ENCODE measurements at places on chromosomes 7 and 10.

DNA sequence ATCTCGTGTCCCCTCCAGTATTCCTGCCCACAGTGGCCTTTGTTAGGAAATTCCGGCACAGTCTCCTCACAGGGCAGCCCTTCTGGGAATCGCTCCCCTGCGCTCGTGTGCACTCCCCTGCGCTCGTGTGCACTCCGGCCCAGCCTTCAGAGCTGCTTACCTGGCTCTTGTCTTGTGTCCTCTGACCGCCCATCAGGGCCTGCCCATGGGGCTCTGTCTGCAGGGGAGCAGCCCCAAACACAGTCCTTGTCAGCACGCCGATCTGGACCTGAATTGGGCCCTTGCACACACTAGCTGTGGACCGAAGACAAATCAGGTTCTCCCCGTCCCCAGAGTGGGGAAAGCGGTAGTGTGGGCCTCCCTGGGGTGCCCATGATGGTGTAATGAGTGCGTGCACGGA is 179.4 kb downstream of the CUX1 start:
- DNase-seq: no peak

- DNase-seq: no peak
Observed at GRCh38 chr10:90983914-90984549, 63.1 kb upstream of the ANKRD1 start.

GRCh38 chr10:77287647-77288120 is 349.9 kb downstream of the KCNMA1 start:
- no peak for DNase-seq

- DNase-seq: no peak
Observed at GRCh38 chr7:8762803-8763202, 329.4 kb downstream of the NXPH1 start.

- no peak for DNase-seq
Observed at GRCh38 chr10:24680647-24681524, 42.8 kb downstream of the ARHGAP21 start.

- no peak for DNase-seq
Observed at GRCh38 chr10:33410096-33410859, 75.8 kb upstream of the NRP1 start.

GRCh38 chr10:117514971-117515370 is 27.6 kb upstream of the EMX2 start:
- no peak for DNase-seq

DNA sequence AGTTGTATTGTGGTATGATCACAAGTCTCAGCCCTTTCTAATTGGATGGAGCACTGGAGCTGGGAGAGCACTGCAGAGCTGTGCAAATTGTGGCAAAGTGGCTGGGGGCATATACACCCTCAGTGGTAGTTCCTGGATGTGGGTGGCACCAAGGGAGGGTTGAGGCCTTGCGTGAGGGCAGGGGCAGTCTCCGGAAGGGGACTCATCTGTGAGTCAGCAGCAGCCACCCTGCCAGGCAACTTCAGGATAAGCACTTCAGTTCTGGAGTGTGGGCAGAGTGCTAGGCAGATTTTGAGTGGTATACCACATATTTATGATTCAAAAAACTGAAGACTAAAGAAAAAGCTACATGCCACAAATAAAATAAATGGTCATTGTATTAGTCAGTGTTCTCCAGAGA is 210.5 kb downstream of the ETV1 start:
- no peak for DNase-seq

- DNase-seq: no peak
Observed at GRCh38 chr7:22121702-22122474, 176.2 kb upstream of the CDCA7L start.

- DNase-seq: no peak
Observed at GRCh38 chr7:117857718-117858117, 15.5 kb downstream of the CTTNBP2 start.

GRCh38 chr7:22267930-22268615 is 88.9 kb downstream of the RAPGEF5 start:
- no peak for DNase-seq

DNA sequence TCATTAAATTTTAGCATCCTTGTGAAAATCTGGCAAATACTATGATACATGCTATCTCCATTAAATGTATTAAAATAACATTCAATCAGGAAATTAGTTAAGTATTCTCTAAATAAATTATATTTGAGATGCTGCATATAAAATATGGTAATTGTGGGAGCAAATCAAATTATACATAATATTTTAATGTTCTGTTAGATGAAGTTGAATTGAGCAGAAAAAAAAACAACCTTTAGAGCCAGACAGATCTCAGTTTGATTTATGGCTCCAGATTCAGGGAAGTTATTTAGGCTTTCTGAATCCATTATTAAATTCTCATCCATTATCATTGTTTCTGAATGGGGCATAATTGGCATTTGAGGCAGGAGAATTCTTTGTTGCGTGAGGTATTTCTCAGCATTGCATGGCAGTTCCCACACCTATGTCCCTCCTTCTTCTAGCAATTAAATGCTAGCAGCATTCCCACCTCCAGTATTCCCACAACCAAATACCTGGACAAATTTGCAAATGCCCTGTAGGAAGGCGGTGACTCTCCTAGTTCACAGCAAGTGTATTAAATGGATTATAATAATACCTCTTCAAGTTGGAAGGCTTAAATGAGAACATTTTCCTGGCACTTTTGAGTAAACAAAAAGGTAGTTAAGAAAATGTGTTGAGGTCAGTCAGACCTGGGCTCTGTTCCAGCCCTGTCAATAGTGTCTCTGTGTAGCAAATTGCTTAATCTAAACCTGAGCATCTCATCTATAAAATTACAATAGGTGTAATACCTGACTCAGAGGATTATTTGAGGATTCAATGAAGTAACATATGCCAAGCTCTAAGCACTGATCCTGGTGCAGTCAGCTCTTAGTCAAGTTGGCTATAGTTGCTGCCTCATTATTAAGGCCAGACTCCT is 108.9 kb downstream of the RNLS start:
- no peak for DNase-seq

DNA sequence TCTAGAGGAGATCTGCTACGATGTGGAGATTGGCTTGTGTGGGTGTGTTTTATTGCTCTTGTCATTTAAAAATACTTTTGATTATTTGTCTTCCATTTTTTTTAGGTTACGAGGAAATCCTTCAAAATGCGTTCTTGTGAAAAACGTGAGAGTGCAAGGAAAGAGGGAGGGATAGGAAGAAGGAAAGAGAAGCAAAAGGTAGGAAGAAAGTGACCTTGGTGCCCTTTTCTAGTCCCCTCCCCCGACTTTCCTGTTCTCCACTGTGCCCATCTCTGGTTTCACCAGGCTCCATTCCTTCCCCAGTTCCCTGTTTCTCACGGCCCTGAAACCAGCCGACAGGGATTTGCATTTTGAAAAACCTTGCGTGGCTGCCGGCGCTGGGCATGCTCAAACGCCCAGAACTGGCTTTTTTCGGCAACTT is 506 bp upstream of the GNAI1 start:
- DNase-seq: no peak

DNA sequence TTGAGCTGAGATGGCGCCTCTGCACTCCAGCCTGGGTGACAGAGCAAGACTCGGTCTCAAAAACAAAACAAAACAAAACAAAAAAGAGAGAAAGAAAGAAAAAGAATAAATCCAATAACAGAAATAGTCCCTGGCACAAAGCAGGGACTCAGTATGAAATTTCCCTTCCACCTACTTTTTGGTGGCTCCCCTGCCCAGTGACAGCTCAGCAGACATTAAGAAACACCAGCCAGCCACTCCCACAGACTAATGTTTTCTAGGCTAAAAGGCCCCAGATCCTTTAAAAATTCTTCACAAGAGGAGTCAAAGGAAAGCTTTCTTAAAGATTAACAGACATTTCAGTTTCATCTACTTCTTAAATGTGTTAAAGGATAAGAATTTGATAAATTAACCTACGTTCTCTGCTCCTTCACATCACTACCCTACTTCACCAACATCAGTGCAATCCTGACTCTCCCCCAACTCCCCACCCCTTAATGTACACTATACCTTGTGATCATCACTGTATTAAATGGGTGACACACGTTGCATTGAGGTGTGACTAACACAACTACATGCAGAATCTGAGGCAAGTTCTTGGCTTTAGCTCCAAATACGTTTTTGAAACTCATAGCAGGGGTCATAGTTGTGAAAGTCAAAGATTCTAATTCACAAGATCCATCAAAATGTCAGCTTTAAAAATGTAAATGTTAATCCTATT is 114.5 kb upstream of the CAV2 start:
- no peak for DNase-seq

DNA sequence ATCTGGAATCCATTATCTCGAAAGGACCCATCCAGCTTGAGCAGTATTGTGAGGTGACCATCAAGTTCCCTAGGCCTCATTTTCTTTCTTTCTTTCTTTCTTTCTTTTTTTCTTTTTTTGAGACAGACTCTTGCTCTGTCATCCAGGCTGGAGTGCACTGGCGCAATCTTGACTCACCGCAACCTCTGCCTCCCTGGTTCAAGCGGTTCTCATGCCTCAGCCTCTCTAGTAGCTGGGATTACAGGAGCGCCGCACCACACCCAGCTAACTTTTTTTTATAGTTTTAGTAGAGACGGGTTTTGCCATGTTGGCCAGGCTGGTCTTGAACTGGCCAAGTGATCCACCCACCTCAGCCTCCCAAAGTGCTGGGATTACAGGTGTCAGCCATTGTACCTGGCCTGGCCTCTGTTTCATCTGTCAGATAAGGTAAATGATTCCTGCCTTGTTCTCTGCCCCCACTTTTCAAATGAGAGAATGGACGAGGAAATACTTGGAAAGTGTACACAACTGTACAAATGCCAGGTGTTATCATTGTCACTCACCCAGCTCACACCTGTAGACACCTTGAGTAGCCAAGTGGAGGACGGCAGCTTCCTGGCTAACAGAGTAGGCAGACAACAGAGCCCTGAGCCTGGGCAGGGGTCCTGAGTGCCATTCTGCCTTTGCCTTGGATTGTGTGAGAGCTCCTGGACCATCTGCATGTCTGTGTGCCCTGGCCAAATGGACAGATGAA is 54.1 kb downstream of the HK1 start:
- DNase-seq: no peak

- DNase-seq: no peak
Observed at GRCh38 chr7:78020874-78021249, 222.3 kb downstream of the PHTF2 start.

DNA sequence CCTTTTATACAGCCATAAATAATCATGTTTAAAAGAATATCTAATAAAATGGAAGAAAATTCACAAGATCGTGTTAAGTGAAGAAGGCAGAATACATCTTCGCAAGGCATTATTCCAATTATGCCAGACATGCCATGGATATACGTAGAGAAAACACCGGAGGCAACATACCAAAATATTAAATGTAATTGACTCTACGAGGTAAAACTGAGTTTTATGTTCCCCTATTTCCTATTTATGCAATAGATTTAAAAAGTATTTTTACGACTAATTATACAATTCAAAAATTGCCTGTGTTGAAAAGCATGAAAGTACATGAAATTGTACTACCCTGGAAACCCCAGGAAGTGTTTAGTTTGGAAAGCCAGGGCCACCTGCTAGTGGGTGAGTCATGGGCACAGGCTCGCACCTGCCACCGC is 936 bp upstream of the REPIN1 start:
- DNase-seq: no peak

DNA sequence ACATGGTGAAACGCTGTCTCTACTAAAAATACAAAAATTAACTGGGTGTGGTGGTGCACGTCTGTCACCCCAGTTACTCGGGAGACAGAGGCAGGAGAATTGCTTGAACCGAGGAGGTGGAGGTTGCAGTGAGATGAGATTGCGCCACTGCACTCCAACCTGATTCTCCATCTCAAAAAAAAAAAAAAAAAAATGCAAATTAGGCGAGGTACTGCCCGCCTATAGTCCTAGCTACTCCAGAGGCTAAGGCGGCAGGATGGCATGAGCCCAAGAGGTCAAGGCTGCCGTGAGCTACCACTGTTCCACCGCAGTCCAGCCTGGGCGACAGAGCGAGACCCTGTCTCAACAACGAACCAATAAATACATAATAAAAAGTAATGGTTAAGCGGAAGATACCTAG is 1.1 kb upstream of the EIF4H start:
- no peak for DNase-seq

GRCh38 chr10:133275684-133276092 is 980 bp downstream of the ADAM8 start:
- peak; percentile 21 for DNase-seq

DNA sequence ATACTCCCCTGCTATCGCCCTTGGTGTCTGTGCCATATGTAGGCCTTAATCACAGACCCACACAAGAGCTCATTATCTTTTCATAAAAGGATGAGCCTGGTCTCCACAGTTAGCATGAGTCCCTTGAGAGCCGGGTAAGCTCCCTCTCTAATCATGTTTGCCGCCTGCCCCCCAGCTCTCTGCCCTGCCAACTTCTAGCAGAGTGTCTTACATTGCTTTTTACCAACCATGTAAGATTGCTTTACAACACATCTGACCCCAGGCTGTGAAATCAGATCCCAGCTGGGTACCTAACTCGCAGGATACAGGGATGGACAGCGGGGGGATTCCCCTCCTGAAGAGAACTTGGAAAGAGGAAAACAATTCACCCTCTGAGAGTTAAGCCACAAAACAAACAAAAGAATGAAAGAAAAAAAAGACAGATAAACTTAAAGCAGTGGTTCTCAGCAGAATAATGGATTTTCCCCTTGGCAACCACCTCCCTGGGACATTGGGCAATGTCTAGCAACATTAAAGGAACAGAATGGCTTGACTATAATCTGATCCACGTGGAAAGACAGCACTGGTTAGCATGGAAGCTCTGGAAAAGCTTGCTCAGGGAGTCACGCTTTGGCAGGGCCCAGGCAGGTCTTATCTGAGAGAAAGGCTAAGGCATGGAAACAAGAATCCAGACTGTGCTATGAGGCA is 39.4 kb upstream of the ATOH7 start:
- DNase-seq: no peak

DNA sequence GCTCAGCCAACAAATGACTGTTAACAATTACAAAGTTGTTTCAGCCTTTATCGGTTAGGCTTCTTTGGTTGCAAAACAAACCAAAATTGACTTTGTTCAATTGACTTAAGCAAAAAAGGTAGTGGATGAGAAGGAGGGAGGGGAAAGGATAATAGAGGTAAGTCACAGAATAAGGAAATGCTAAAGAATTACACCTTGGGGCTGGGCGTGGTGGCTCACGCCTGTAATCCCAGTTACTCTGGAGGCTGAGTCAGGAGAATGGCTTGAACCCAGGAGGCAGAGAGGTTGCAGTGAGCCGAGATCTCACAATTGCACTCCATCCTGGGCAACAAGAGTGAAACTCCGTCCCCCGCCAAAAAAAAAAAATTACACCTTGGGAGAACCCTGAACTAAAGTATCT is 41.4 kb downstream of the AHCYL2 start:
- no peak for DNase-seq

GRCh38 chr7:81684514-81685269 is 85.2 kb downstream of the HGF start:
- peak; percentile 27 for DNase-seq

GRCh38 chr7:96337519-96337918 is 15.6 kb upstream of the SLC25A13 start:
- DNase-seq: no peak

GRCh38 chr10:29554660-29555059 is 80.1 kb downstream of the SVIL start:
- no peak for DNase-seq

DNA sequence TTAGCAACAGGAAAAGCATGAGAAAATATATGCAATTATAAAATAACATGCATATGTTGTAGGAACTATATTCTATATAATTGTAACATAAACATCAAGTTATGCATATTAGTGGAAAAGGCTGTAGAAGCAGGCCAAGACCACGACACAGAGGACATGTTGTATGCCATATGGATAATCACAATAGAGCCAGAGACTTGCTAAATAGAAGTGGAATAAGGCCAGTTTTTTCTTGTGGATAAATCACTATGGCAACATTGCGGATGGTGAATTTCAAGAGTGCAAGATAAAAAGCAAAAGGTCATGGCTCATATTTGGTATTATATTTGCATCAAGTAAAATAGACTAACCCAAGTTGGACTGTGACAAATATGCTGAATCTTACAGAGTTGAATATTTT is 93.0 kb downstream of the PCDH15 start:
- no peak for DNase-seq
